Fibroblast of the aortic adventitia (primary cell): ENCODE measurements at places on chromosomes 16 and 17.
A peak's percentile ranks its signal among the peaks of the same experiment; 100 is the strongest.

- DNase-seq: peak; percentile 90
Measured at GRCh38 chr16:67862623-67863583, 9.9 kb upstream of the EDC4 start.

- peak; percentile 35 for DNase-seq
Measured at GRCh38 chr17:59001158-59001814, 105.4 kb downstream of the TRIM37 start.

- DNase-seq: no peak
Measured at GRCh38 chr17:27349540-27350021, 55.7 kb downstream of the WSB1 start.

- DNase-seq: no peak
Measured at GRCh38 chr16:71626018-71626857, at the start of gene MARVELD3. TSS of gene MARVELD3 (plus strand) at chr16:71626184. CDS start at chr16:71626230, 46 bp downstream.

GRCh38 chr16:80117556-80118130, 423.1 kb upstream of the DYNLRB2 start:
- DNase-seq: peak; percentile 28

DNA sequence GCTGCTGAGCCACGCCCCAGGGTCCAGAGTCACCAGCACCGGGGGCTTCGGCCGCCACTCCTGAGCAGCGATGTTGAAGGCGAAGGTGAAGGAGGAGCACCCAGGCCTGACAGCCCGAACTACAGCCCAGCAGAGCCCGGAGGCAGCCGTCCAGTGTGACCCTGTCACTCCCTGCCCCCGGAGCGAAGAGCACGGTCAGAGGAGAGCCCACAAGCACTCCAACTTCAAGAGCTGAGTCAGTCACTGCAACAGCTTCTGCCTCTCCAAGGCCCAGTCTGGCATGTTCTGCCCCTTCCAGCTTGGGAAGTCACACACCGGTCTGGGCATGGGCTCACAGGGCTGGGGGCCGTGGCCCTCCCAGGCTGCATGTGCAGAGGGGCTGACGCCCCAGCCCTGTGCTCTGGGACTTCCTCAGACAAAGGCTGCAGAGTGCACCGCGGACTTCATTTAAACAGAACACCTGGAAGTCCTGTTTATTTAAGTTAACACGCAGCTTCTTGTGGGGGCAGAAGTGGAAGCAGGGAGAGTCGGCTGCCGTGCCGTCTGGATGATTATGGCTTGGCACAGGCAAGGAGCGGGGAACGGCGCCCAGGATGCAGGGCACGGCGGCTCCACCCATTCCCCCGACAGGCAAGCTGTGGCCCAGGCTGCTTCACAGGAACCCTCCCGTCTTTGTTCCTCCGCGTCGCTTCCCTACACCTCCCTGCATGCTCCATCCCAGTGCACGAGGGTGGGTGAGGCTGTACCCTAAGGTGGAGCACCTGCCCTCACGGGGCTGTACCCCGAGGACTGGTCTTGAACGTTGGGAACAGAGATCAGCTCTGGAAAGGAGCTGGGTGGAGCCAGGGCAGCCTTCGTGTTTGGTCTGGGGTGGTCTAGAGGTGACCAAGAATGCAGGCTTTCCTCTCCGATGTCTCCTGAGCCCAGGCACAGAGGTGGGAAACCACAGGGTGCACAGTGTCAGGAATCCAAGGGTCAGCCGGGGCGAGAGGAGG, 68.9 kb upstream of the METRNL start:
- no peak for DNase-seq

- no peak for DNase-seq
Measured at GRCh38 chr17:56898874-56899273, 15.0 kb downstream of the TRIM25 start.

DNA sequence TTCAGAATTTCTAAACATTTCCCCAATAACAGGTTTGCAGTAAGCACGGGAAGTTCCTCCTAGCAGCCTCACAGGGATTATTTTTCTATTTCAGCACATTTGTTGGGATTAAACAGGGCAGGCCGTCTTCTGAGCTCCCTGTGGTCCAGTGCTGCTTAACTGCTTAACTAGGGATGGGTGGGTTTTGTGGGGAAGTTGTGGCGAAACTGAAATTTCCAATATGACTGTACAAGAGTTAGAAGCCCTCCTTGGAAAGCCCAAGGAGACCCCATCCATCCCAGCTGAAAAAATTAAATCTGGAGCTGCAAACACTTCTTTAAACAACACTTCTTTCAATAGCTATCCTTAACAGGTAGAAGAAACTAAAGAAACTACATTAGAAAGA, 22.2 kb downstream of the FAM117A start:
- DNase-seq: no peak
